ENCODE measurements at places on chromosomes 5 and 9.

GRCh38 chr5:116905885-116906284 lies 331.3 kb upstream of the SEMA6A start:
- DNase-seq, result no peak

GRCh38 chr5:136309932-136310598 lies 55.3 kb downstream of the TRPC7 start:
- DNase-seq, result no peak

DNA sequence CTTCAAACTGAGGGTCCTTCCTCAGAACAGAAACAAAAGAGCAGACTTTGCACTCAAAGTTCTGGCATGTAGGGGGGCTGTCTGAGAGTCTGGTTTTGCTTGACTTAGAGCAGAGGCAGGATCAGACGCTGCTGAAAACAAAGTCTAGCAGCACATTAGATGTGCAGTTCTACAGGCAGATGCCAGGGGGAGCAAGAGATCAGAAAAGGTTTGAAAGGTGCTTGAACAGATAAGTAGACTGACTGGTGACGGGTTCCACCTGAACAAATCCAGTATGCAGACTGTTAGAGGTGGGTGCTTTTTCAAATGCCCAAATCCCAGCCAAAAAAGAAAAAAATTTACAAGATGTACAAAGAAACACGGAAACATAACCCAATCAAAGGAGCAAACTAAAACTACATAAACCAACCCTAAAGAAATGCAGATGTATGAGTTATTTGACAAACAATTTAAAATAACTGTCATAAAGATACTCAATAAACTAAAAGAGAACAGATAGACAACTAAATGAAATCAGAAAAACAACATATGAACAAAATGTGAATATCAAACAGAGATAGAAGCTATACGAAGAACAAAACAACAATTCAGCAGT lies 194.7 kb upstream of the FREM1 start:
- DNase-seq, result no peak

GRCh38 chr5:145470396-145470979 lies 364.7 kb downstream of the PRELID2 start:
- no peak for DNase-seq

DNA sequence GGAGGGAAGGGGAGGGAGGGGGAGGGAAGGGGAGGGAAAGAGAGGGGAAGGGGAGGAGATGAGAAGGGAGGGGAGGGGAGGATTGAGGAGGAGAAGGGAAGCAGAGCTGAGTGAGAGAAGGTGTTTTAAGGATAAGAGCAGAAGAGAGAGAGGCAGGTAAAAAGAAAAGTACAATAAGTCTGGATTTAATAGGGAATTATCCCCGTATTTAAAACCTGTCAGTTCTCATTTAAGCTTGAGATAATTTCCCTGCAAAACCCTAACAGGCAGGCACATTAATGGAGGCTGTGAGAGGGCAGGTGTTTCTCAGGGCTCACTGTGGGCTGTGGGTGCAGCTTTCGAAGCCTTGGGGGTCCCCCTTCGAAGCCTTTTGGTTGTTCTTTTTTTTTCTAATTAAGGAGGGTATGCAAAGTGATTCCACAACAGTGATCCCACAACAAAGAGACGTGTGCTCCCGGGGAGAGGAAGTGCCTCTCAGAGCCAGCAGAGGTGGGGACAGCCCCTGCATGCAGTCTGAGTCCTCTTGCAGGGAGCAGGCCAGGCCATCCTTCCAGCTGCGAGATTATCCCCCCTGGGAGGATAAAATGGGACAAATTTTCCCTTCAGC lies 317.9 kb upstream of the IRX1 start:
- no peak for DNase-seq

DNA sequence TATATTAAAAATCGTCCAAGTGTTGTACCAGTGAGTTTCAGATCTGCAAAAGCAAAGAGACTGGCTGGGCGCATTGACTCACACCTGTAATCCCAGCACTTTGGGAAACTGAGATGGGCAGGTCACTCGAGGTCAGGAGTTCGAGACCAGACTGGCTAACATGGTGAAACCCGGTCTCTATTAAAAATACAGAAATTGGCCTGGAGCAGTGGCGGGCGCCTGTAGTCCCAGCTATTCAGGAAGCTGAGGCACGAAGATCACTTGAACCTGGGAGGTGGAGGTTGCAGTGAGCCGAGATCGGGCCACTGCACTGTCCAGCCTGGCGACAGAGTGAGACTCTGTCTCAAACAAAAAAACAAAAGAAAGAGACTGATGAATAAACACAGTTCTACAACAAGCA lies 18.3 kb upstream of the B4GALT1 start:
- no peak for DNase-seq

DNA sequence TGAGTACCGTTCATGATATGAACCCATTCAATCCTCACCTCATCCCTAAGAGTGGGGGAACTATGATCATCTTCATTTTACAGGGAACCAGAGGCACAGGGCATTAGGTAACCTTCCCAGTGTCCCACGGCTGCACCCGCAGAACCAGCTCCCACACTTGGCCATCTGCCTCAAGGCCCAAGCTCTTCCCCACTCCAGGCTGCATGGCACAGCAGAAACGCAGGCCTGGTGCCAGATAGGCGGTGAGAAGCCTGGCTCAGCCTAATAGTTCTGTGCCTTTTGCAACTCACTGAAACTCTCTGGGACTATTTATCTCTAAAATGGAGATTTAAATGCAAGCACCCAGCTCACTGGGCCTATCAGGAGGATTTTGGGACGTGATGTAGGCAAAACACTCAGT lies 90.8 kb upstream of the ZNF618 start:
- no peak for DNase-seq

- DNase-seq, result no peak
These were observed 11.9 kb upstream of the OR13C8 start for GRCh38 chr9:104556830-104557634.

GRCh38 chr9:94982211-94982610 lies 255.7 kb downstream of the AOPEP start:
- DNase-seq, result no peak

GRCh38 chr9:82488313-82489200 lies 500.0 kb downstream of the SPATA31D1 start:
- no peak for DNase-seq

GRCh38 chr5:109247986-109248385 lies 161.8 kb downstream of the PJA2 start:
- no peak for DNase-seq

DNA sequence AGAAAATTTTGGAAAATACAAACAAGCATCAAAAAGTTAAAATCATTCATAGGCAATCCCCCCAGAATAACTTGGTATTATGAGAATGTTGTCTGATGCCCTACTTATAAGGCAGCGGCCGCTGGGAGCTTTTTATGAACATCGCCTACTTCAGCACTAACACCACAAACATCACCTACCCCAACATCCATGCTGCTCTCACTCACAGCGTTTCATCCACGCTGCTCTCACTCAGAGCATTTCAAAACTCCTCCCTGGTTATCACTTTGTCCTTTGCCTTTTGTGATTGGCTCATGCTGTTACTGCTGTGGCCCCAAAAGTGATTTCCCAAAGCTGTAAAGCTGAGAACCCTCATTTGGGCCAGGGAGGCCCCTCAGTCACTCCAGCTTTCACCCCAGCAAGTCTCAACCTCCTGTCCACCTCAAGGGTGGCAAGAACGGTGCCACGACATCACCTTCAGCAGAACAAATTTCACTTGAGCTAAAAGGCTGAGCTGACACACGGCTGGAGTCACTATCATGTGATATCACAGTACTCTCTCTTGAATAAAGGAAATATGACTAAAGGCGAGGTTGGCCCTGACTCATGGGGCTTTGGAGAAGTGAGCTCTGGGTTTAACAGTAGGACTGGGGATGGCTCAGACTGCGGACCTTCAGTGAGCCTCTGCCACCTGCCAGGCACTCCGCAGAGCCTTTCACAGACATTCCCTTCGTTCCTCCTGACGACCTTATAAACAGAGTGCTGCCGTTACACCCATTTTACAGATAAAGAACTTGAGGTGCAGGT lies 25.2 kb downstream of the SHC3 start:
- DNase-seq, result no peak

- no peak for DNase-seq
These were observed 198.3 kb downstream of the ERCC6L2 start for GRCh38 chr9:96073531-96074480.

DNA sequence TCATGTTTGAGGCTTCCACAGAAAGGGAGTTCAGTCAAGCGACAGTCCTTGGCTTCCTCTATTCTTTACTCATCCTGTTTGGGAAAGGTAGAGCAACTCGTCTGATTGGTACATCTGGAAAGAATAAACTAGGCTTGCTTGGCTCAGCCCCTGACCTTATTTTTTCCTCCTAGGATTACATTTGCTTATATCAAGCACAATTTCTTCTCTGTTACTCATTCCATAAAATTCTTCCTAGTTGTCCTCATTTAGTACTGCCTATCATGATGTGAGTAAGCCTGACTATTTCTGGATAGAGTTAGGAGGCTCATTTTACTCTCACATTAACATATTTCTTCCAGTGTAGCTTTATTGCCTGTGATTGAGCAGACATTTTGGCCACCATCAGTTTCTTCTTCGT lies 10.9 kb upstream of the CARNMT1 start:
- no peak for DNase-seq

- DNase-seq, result no peak
These were observed 90.0 kb upstream of the CTSV start for GRCh38 chr9:97128919-97129318.

GRCh38 chr5:35026280-35026840 lies 21.4 kb downstream of the AGXT2 start:
- no peak for DNase-seq

GRCh38 chr9:105251733-105252404 lies 7.4 kb downstream of the SLC44A1 start:
- DNase-seq, result no peak

GRCh38 chr5:168302785-168303184 lies 11.3 kb downstream of the WWC1 start:
- DNase-seq, result no peak

DNA sequence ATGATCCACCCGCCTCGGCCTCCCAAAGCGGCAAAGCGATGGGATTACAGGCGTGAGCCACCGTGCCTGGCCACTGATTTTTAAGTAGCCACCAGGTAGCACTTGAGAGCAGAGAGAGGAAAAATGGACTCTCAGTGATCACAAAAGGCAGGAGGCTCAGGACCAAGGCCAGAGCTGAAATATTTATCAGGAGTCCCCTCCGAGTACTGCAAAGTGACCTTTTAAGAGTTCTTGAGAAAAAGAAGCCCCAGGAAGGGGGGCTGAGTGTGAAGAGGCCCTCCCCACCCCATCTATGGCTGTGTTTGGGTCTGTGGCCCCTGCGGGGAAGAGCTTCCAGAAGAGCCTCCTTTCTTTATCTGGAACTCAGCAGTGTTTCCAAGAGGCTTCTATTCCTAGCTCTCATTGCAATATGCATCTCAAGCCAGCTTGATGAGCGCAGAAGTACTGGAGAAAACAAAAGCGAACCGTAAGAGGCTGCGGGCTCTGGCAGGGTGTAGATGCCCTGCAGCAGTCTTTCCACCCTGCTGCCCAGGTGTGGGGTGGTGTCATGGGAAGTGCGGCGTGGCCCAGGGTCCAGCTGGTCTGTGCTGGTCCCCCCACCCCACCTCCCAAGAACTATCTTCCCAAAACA lies 75.5 kb upstream of the CDK20 start:
- no peak for DNase-seq

DNA sequence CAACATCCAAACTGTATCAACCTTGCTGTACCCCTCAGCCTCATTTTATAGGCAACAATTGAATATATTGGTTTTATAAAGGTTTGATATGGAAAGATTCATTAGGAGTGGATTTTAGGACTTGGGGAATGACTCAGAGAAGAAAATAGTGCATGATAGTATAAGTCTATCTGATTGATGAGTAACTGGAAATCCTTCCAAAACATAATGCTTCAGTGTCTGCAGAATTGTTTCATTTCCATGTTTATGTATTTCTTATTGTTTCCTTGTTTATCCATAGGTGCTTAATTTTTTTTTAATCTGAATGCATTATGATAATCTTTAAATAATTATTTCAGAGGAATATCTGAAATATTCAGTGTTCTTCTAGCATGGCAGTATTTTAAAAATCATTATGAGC lies 12.6 kb downstream of the JAK2 start:
- DNase-seq, result no peak

DNA sequence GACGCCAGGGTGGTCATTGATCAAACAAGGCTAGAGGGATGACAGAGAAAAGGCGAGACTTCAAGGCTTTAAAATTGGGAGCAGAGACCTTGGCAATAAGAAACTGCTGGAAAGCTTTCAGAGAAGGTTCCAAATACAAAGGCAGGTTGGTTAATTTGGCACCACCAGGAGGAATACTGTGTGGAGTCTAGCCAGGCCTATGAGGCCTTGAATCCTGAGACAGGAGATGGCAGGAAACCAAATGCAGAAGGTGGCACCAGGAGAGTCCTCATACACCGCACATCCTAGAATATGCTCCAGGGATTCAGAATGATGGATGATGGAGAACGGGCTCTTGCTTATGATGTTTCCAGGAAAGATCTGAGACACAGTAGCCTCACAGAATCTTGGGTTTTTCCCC lies 90.0 kb downstream of the MCTP1 start:
- DNase-seq, result no peak

GRCh38 chr9:6590772-6591384 lies 54.7 kb downstream of the GLDC start:
- DNase-seq, result no peak
